ENCODE measurements at places on chromosomes 2 and 18. TPM values are rescaled to one million over a fixed set of nuclear protein-coding genes. Genes with fewer than 3 reads are reported as not detected.

DNA sequence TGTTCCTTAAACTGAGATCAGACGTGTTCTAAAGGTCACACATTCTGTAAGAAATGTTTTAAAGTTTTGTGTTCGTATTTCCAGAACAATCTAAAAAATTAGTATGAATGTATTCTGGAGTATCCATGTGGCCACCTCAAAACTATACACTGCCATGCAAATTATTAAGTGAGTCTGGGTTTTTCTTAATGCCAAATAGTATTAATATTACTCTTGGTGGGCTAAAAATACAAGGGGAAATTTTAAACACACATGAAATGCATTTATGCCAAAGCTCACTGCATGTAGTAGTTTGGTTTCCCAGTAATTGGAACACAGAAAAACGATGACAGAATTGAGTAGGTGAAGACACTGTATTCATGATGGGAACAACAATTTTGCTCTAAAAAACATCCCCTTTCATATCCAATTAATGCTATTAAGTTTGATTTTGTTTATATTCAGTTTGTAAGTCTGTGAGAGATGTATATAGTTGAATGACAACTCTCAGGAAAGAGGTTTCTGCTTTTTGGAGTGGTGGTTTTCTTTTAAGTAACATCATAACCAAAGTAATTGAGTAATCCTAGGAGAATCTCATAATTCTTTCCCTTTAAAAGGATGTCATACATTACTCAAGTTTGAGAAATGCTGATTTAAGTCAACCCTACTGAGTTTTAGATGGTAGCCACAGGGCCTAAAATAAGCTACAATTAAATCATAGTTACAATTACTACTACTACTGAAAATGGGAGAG is 75.7 kb upstream of the CDCA7 start:
- H3K36me3 ChIP-seq: no peaks in the 10 kb centered on the region
- H3K27me3 ChIP-seq: peaks cover 15% of the 10 kb centered on the region
- no peak for DNase-seq
- H3K27ac ChIP-seq: peak overlapping the region; percentile 42

GRCh38 chr18:33495278-33495677 is 54.8 kb upstream of the CCDC178 start:
- H3K27me3 ChIP-seq: no peaks in the 10 kb centered on the region
- no peaks in the 10 kb centered on the region for H3K4me1 ChIP-seq
- H3K27ac ChIP-seq: no peak overlapping the region

DNA sequence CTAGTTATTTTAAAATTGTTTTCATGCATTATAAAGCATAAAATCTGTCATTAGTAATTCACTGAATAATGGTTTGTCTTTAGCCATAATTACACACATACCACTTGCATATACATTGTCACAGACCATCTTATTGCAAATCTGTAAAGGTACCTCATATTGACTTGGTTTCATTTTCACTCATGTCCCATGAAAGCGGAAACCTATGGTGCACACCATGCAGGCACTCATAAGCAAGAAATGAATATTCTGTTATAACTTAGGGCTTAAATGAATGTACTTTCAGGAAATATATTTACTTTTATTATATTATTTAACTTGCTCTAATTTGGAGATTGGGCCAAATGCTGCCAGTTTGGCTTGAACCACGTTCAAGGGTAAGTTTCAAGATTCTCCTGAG is 29.2 kb upstream of the STK17B start:
- H3K36me3 ChIP-seq: no peaks in the 10 kb centered on the region
- H3K27me3 ChIP-seq: no peaks in the 10 kb centered on the region
- H3K4me3 ChIP-seq: peak overlapping the region; percentile 64
- H3K27ac ChIP-seq: peak overlapping the region; percentile 82
- peak; percentile 61 for DNase-seq
- peaks cover 52% of the 10 kb centered on the region for H3K4me1 ChIP-seq

STON1 gene
- total RNA-seq: 1.2 TPM

- no peaks in the 10 kb centered on the region for H3K36me3 ChIP-seq
- H3K27ac ChIP-seq: no peak overlapping the region
- no peak overlapping the region for H3K4me3 ChIP-seq
- H3K4me1 ChIP-seq: no peaks in the 10 kb centered on the region
- no peaks in the 10 kb centered on the region for H3K27me3 ChIP-seq
Observed at GRCh38 chr2:230077851-230078547, 9.3 kb upstream of the SLC16A14 start.

SERPINB13 gene
- total RNA-seq: not detected

SLC5A7 gene
- not detected for total RNA-seq

GRCh38 chr2:206217743-206218142 is 56.7 kb upstream of the ZDBF2 start:
- peaks cover 2% of the 10 kb centered on the region for H3K4me1 ChIP-seq
- no peaks in the 10 kb centered on the region for H3K36me3 ChIP-seq

DNA sequence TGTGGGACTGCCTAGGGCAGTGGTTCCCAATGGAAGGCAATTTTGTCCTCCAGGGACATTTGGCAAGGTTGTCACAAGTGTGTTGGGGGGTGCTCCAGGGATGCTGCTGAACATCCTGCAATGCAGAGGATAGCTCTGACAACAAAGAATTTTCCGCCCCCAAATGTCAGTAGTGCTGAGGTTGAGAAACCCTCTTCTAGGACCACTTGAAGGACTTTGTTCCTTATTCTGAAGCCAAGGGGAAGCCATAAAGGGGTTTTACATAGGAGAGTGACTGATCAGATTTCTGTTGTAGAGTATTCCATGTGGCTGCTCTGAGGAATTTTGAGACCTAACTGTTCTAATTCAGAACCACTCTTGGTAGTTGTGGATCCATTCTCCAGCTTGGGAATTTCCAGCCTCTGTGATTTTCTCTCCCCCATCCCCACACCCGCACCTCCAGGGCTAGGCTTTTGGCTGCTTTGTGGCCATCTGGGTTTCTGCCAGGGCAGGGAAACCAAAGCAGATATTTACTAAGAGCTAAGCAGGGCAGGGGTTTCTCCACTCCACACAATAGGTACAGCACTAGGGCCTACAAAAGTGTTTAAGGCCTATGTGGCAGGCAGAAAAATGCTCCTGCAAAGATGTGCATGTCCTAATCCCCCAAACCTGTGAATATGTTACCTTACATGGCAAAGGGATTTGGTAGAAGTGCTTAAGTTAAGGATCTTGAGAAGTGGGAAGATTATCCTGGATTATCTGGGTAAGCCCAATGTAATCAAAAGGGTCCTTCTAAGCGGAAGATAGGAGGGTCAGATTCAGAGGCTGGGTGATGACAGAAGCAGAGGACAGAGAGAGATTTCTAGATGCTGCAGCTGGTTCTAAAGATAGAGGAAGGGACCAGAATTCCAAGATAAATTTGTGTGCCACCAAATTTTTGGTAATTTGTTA is 135.4 kb downstream of the TMEM17 start:
- no peak for DNase-seq
- H3K27me3 ChIP-seq: no peaks in the 10 kb centered on the region
- no peak overlapping the region for H3K4me3 ChIP-seq
- H3K4me1 ChIP-seq: no peaks in the 10 kb centered on the region

- peaks cover 94% of the 10 kb centered on the region for H3K4me1 ChIP-seq
- no peaks in the 10 kb centered on the region for H3K27me3 ChIP-seq
Observed at GRCh38 chr2:105796791-105797190, 52.1 kb downstream of the NCK2 start.

C2orf66 gene
- not detected for total RNA-seq

DNA sequence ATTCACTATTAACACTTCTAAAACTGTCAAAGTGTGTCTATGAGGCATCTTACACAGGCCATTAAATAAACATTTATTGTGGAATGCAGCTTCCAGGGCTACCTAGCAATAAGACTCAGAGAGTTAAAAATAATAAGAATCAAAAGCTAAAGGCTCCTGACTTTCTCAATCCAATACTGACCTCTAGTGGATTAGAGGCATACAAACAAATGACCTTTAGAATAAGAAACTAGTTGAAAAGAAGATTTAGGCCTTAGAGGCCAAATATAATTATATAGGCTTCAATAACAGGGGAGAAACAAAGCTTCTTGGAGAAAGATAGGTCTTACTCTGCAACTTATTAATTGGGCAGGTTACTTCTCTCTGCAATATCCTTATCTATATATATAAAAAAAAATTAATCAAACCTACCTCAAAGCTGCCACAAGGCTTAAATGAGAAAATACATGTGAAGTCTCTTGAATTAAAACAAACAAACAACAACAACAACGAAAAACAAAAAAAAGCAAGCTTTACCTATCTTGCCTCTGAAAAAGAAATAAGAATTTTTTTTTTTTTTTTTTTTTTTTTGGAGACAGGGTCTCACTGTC is 246.1 kb downstream of the EXOC6B start:
- H3K4me1 ChIP-seq: peaks cover 3% of the 10 kb centered on the region
- DNase-seq: no peak
- no peak overlapping the region for H3K27ac ChIP-seq
- H3K36me3 ChIP-seq: no peaks in the 10 kb centered on the region
- H3K27me3 ChIP-seq: no peaks in the 10 kb centered on the region

DNA sequence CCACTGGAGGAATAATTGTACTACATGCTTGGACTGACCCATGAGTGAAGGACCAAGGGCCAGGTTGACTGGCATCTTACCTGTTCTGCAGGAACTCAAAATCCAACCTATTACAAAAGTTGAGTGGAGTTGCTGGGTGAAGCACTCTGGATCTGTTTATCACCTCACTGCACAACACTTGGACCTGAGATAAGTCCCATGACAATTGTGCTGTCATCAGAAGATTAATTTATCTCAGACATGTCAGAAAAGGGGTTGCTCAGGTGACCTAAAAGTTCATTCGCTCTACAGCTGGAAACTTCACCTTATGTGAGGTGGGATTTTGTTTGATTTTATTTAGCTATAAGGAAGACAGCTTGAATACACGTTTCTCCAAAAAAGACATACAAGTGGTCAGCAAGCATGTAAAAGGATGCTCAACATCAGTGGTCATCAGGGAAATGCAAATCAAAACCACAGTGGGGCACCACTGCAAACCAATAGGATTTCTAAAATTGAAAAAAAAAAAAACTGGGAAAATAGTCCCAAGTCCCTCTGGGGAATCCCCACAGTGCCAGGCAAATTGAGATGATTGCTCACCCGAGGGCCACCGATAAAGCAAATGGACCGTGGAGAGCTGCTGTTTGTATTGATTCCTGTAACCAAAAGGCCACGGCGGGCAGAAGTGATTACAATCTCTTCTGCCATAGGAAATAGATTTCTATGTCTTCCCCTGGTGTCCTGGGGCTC is 65.8 kb upstream of the SLC35F5 start:
- no peaks in the 10 kb centered on the region for H3K4me1 ChIP-seq
- DNase-seq: no peak
- H3K36me3 ChIP-seq: no peaks in the 10 kb centered on the region
- no peak overlapping the region for H3K27ac ChIP-seq

DNA sequence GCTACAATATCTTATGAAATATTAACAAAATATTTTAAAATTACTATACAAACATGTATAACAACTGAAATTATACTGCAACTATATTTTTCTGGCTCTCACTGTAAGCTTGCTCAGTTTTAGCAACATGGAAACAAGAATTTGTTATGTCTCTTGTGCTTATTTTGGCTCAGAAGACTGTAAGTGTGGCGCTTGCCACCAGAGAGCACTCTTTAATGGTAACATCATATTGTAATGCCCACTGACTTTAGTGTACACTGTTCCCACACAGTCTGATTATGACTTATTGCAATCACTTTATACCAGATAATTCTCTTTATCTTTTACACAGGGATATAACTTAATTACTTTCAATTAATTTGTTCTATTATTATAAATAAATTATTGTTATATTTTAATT is 1500.6 kb upstream of the TMEFF2 start:
- DNase-seq: no peak
- no peak overlapping the region for H3K27ac ChIP-seq
- no peaks in the 10 kb centered on the region for H3K36me3 ChIP-seq
- H3K27me3 ChIP-seq: no peaks in the 10 kb centered on the region

DNA sequence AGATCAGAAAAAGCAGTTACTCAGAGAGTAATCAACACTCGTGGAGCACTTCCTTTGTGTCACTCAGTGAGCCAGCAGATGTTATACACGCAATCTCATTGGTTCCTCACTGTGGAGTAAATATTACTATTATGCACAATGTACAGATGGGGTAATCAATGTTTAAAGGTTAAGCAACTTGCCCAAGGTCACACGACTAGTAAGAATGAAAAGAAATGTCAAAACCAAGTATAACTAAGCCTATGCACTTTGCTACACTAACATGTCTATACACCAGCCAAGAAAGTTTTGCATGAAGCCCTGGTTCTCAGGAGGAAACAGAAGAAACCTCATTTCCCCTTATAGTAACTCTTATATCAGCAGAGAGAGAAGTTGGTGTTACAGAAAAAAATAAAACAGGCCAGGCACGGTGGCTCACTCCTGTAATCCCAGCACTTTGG is 5.4 kb downstream of the METTL21A start:
- H3K36me3 ChIP-seq: peaks cover 60% of the 10 kb centered on the region
- peak overlapping the region; percentile 46 for H3K27ac ChIP-seq
- DNase-seq: no peak
- peaks cover 46% of the 10 kb centered on the region for H3K4me1 ChIP-seq
- H3K4me3 ChIP-seq: no peak overlapping the region
- H3K27me3 ChIP-seq: no peaks in the 10 kb centered on the region

GREB1 gene
- 0.29 TPM for total RNA-seq

DNA sequence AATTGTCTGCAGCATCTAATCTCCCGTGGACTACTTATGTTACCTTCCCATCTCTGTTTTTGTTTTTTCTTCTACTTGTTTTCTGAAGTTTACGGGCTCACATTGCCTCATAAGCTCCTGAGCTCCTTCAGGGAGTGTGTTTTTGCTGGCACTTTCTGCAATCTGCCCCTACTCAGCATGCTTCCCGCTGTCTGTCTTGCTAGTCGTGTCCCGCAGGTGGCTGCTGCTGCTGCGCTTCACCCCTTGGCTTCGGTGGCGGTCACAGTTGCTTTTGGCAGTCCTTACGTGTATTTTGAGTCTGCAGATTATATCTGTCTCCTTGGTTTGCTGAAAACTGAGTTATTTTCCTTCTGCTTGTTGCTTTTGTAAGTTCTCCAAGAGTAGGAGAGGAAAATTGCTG is 37.3 kb downstream of the FER1L5 start:
- no peak overlapping the region for H3K4me3 ChIP-seq
- peaks cover 3% of the 10 kb centered on the region for H3K27me3 ChIP-seq
- no peak overlapping the region for H3K27ac ChIP-seq
- H3K4me1 ChIP-seq: no peaks in the 10 kb centered on the region
- no peak for DNase-seq

CRYBA2 gene
- not detected for total RNA-seq

SAG gene
- 0.27 TPM for total RNA-seq

TRIM54 gene
- not detected for total RNA-seq

GRCh38 chr2:70986499-70987189 is 8.0 kb downstream of the TEX261 start:
- no peak overlapping the region for H3K27ac ChIP-seq
- no peak overlapping the region for H3K4me3 ChIP-seq
- peaks cover 17% of the 10 kb centered on the region for H3K4me1 ChIP-seq

DNA sequence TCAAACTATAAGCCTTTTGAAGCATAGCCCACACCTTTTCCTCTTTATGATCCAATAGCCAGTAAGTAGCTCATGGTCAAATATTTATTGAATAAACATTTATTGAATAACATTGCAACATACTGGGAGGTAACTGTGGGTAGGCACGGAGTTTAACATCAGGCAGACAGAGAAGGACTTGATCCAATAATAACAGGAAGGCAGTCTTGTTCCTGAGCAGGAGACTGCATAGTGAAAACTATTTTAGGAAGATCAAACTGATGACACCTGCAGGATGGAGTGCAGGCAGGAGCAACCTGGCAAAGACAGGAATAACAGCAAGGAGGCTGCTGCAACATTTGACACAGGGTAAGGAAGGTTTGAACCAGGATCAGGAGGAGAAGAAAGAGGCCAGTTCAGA is 3.1 kb upstream of the DCTN1 start:
- H3K4me1 ChIP-seq: peaks cover 17% of the 10 kb centered on the region
- no peak overlapping the region for H3K27ac ChIP-seq
- H3K27me3 ChIP-seq: no peaks in the 10 kb centered on the region
- DNase-seq: no peak
- no peak overlapping the region for H3K4me3 ChIP-seq

INO80C gene
- total RNA-seq: 25.3 TPM
